Stimulated activated CD4-positive, alpha-beta T cell treated with anti-CD3 and anti-CD28 coated beads, TNF-alpha, amount 100 ng/mL, for 4 hours (primary cell): ENCODE measurements at places on chromosomes 16 and 17.
A peak's percentile ranks its signal among the peaks of the same experiment; 100 is the strongest.

GRCh38 chr17:45277216-45277849 is 15.4 kb upstream of the SPATA32 start:
- peak; percentile 87 for DNase-seq

GRCh38 chr17:72587773-72588511 is 467.1 kb downstream of the SOX9 start:
- DNase-seq: no peak

DNA sequence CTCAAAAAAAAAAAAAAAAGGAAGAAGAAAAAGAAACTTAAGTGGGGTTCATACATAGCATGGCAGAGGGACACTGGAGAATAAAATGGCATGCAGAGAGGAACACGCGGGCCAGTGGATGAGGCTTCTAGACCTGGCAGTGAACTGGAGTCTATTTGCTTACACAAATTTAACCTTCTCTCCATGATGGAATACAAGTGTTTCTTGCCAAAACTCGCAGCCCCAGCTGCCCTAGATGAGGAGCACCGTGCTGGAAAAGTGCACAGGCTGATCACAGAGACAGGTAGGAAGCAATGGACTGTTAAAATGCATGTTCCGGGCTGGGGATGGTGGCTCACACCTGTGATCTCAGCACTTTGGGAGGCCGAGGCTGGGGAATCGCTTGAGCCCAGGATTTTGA is 9.3 kb downstream of the SSTR2 start:
- no peak for DNase-seq

GRCh38 chr17:81513372-81513752 is 763 bp upstream of the ACTG1 start:
- peak; percentile 42 for DNase-seq

GRCh38 chr17:33207231-33207630 is 85.9 kb downstream of the ASIC2 start:
- DNase-seq: no peak

DNA sequence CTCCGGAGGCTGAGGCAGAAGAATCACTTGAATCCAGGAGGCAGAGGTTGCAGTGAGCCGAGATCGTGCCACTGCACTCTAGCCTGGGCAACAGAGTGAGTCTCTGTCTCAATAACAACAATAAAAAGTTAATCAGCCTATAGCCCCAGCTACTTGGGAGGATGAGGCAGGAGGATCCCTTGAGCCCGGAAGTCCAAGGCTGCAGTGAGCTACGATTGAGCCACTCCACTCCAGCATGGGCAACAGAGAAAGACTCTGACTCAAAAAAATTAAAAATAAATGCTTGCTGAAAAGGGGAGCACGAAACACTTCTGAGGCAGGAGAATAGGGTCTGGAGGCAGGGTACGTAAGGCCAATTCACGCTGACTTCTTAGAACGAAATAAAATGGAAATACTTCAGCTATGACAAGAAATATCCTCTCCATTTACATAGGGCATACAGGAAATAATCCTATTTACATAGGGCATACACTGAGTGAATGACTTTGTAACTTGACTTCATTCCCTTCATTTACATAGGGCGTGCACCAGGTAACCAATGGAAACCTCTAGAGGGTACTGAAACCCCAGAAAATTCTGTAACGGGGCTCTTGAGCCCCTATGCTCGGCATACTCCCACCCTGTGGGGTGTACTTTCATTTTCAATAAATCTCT is 3.2 kb upstream of the PRPSAP1 start:
- DNase-seq: no peak

DNA sequence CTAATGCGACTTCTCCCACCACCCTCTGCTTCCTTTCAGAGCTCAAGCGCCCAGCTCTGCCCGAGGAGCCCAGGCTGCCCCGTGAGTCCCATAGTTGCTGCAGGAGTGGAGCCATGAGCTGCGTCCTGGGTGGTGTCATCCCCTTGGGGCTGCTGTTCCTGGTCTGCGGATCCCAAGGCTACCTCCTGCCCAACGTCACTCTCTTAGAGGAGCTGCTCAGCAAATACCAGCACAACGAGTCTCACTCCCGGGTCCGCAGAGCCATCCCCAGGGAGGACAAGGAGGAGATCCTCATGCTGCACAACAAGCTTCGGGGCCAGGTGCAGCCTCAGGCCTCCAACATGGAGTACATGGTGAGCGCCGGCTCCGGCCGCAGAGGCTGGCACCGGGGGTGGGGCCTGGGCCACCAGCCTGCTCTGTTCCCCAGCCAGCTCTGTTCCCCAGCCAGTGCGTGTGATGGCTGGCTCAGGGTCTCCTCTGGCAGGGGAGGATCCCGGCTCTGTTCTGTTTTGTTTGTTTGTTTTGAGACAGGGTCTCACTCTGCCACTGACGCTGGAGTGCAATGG is 18.7 kb downstream of the CRISPLD2 start:
- no peak for DNase-seq

DNA sequence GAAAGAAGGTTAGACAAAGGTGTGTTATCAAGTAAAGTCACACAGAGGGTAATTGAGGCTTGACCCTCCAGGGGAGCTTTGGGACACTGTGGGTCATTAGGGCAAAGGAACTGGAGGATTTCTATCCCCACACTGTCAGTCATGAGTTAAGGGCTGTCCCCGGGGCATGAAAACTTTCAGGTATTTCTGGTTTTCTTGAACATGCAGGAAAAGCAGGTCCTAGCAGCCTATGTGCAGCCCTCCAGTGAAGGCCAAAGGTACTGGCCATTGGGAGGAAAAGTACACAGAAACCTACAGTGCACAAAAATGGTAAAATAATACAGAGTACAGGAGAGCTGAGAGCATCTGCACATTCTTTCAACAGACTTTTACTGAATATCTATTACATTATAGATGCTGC is 44.4 kb upstream of the SCNN1B start:
- DNase-seq: no peak

DNA sequence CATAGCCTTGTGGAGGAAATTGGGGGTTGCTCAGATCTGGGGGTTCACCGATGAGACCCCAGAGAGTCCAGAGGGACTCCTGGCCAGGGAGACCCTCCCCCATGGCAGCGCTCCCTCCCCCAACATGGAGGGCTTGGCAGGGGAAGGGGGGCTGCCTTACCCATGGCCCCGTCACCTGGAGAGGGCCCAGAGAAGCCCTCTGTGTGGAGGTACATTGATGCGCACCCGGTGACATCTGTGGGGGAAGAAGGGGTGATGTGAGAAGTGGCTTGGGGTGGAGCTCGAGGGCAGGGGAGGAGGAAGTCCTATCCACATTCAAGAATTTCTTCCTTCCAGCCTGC is 16.2 kb downstream of the ETV4 start:
- no peak for DNase-seq

DNA sequence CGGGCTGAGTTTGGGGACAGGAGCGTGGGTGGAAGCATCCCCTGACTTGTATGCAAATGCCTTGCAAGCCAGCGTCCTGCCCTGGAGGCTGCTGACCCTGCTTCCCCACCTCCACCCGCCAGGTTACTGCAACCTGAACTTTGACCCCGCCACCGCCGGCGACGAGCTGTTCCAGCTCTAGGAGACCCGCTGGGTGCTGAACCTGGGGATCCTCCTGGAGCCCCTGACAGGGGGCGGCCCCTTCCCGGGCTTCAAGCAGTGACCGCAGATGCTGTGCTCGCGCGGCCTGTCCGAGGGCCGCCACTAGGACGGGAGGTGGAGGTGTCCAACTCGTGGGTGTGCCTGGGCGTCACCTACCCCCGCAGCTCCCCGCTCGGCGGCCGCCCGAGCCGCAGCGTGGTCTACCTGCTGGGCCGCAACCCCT is 10.7 kb upstream of the SLC16A5 start:
- no peak for DNase-seq

DNA sequence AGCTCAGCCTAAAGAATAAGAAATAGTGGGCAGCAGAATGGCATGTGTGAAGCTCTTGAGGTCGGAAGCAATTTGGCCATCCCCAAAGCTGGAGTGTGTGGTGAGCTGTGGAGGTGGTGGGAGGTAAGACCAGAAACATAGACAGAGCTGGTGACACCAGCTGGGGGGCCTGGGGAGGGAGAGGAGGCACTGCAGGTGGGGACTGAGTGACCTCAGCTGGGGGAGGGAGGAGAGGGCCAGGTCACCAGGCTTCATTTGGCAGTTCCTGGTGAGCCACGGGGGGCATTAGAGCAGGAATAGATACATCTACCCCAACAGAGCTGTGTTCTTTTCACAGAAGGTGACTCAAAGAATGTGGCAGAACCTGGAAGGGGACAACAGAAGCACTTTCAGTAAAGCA is 31.9 kb downstream of the WFDC1 start:
- no peak for DNase-seq

- no peak for DNase-seq
These were observed 68.4 kb downstream of the SOCS1 start for GRCh38 chr16:11187522-11188023.

DNA sequence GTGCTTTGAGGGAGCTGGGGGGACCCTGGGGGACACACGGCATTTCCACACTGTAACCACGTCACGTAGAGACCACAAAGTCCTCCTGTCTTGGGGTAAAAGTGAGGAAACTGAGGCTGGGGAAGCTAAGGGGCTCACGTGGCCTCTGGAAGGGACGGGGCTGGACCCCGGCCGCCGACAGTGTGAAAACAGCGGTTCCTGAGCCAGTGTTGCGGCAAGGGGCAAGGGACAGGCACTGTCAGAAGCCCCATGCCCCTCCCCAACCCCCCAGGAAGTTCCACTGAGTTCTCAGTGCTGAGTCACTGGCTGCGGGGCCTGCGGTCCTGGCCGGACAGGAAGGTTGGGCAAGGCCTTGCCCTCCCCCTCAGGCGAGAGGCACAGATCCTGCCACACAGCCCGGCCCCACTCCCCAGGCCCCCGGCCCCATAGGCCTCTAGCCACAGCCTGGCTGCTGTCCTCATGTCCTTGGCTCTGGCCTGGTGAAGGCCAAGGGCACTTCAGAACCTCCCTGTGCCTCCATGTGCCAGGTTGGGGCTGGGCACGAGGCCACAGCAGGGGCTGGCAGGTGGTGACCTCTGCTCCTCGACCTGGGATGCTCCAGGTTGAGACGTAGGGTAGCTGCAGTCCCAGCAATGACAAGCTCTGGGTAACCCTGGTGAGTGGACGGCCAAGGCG is 5.0 kb upstream of the CCDC57 start:
- no peak for DNase-seq

DNA sequence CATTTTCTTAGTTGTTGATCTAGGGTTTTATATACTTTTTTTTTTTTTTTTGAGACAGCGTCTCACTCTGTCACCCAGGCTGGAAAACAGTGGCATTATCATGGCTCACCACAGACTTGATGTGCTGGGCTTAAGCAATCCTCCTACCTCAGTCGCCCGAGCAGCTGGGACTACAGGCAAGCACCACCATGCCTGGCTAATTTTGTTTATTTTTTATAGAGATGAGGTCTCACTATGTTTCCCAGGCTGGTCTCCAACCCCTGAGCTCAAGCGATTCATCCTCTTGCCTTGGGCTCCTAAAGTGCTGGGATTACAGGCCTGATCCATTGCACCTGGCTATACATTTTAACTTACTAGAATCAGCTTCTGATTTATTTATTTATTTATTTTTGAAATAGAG is 34.2 kb upstream of the ATP2A3 start:
- no peak for DNase-seq

- no peak for DNase-seq
These were observed 744 bp upstream of the GGNBP2 start for GRCh38 chr17:36544044-36544306.

- no peak for DNase-seq
These were observed 26.7 kb upstream of the PLCG2 start for GRCh38 chr16:81752225-81752875.

GRCh38 chr16:82432261-82432660 is 194.5 kb upstream of the CDH13 start:
- no peak for DNase-seq

DNA sequence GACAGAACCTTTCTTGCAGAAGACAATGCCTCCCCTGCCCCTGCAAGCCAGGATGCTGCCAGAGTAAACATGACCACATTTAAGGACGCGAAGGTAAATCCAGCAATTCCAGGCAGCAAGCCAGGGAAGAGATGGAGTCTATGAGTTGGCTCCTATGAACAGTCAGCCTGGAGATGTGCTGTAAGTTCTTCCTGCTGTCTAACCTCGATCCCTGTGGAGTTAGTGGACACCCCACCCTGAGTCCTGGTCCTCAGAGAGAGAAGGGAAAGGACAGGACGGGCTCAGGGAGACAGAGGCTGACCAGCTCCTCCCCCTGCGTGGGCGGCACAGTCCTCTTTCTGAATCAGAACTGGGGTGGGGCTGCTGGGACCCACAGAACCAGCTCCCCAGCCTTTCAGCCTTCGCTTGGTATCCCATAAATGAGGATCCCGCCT is 24.9 kb downstream of the CDC42EP4 start:
- DNase-seq: no peak

- DNase-seq: no peak
These were observed 95.2 kb upstream of the COX10 start for GRCh38 chr17:13973960-13974651.

GRCh38 chr17:40448213-40448638 is 5.0 kb downstream of the IGFBP4 start:
- DNase-seq: no peak

GRCh38 chr17:28398280-28398981 is 7.6 kb downstream of the SLC46A1 start:
- no peak for DNase-seq

DNA sequence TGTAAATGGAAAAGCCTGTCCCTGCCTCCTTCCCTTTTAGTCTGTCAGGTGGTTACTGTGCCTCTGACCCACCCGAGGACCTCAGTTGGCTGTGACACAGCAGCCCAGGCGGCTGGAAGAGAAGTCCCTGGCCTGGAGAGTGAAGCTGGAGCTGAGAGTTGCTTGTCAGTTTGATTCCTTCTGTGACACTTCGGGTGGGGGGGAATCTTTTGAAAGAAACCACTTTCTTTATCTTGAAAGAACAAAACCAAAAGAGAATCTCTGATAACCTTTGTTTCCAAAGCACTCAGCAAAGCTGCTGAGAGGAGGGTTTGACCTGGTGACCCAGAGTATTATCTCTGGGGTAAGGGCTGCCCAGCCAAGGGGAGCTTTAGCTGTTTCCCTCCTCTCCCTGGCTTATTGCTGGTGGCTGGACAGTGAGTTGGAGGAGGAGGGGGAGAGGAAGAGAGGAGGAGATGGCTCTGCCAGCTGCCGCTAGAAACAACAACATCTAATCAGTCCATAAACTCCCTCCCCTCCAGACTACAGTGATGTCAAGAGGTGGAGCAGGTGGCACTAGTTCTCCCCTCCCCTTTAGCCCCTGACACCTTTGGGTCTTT is 34.0 kb downstream of the YPEL2 start:
- DNase-seq: no peak

GRCh38 chr17:64130559-64131001 is 636 bp upstream of the ERN1 start:
- no peak for DNase-seq

- no peak for DNase-seq
These were observed 1.8 kb downstream of the CCDC42 start for GRCh38 chr17:8742819-8743218.
